CD4-positive, alpha-beta T cell treated with Interleukin-21 for 1 hour (primary cell): ENCODE measurements at places on chromosomes 1 and 21.

DNA sequence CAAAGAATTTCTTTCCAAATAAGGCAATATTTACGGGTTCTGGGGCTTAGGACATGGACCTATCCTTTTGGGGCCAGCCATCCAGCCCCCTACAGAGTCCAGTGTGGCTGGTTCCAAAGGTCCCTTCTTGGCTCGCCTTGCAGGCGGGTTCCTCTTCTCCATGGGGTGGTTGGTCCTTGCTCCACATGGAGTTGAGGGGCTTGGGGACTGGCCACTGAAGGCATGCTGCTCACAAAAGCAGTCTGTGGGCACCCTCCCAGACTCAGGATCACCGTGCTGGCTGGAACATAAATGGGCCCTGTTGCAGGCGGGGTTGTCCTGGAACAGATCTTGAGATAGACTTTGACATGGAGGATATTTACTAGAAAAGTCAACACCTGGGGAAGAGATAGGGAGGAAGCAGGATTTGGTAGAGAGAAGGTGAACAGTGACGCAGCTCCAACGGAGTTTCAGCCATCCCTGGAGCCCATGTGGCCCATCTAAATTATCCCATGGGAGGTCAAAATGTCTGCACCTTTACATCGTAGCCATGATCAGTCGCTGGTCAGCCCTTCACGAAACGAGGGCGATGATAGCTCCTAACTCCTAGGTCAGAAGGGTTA lies 39.1 kb upstream of the LRP8 start:
- DNase-seq, result no peak

- no peak for DNase-seq
Measured at GRCh38 chr1:222073307-222073995, 331.6 kb upstream of the DUSP10 start.

- no peak for DNase-seq
Measured at GRCh38 chr1:91891454-91891853, 5.5 kb upstream of the TGFBR3 start.

DNA sequence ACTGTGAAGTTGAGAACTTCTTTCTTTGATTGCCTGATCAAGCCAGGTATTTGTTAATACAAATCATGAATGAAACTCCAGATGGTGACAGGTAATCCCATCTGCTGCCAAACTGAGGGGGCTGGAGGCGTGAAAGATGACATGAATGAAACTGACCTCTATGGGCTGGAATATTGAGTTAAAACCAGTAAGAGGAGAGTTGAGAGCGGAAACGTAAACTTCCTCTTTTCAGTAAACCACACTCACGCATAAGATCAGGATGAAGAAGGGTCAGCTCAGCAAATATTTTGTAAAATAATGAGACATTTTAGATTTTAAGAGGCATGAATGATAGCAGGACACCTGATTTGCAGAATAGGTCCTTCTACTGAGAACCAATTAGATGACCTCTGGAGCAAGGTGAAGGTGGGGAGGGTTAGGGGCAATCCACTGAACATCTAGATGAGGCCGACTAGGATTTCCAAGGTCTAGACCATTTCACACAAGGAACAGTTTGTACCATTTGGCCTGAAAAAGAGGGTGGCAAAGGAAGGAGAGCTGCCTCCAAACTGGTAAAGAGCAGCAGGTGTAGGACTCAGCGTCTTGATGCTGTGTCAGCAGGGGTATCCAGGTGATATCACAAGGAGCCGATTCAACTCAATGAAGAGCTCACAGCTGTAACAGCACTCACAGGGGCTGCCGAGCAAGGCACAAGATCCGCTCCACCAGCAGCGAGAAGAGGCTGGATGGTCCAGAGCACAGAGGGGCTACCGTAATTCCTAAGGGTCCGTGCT lies 132.6 kb downstream of the NTPCR start:
- no peak for DNase-seq

- DNase-seq, result no peak
Measured at GRCh38 chr1:10516925-10517676, 42.4 kb downstream of the PEX14 start.

- DNase-seq, result peak; percentile 14
Measured at GRCh38 chr21:14762734-14763694, 216.9 kb upstream of the SAMSN1 start.

GRCh38 chr1:212141404-212141803 lies 105.9 kb downstream of the DTL start:
- DNase-seq, result no peak

GRCh38 chr1:198416296-198416695 lies 124.2 kb downstream of the ATP6V1G3 start:
- no peak for DNase-seq

GRCh38 chr1:98565951-98566350 lies 95.6 kb upstream of the SNX7 start:
- DNase-seq, result no peak

DNA sequence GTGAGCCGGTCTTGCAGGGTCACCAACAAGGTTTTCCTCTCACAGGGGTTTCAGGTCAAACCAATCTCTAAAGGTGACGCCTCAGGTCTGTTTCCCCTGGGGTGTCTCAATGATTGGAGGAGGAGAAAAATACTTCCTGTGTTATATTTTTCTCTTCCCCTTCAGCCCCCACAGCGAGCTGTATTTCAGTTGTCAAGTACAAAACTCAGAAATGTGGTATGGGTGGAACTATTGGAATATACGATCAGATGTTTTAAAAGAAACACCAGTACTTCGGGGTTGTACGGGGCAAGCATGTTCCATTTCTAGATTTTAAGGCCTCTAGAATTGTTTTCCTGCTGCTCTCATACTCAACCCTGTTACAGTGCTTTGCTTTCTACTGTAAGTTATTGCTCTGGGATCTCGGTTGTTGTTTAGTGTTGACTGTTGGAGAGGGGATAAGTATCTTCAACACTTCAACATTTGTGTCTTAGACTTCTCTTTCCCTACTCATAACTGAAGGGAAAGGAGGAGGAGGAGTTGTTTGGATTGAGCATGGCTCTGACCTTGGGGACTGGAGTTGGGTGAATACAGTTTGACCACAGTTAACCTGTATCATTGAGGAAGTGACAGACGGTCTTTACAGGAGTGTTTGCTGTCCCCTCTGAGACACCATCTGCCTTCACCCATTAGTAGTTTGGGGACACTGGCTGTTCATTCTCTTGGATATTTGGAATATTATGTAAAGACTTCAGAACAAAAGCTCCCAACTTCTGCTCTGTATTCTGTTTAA lies 2.0 kb downstream of the MAPKAPK2 start:
- DNase-seq, result peak; percentile 64

GRCh38 chr1:93839307-93839706 lies 39.7 kb downstream of the DNTTIP2 start:
- no peak for DNase-seq

DNA sequence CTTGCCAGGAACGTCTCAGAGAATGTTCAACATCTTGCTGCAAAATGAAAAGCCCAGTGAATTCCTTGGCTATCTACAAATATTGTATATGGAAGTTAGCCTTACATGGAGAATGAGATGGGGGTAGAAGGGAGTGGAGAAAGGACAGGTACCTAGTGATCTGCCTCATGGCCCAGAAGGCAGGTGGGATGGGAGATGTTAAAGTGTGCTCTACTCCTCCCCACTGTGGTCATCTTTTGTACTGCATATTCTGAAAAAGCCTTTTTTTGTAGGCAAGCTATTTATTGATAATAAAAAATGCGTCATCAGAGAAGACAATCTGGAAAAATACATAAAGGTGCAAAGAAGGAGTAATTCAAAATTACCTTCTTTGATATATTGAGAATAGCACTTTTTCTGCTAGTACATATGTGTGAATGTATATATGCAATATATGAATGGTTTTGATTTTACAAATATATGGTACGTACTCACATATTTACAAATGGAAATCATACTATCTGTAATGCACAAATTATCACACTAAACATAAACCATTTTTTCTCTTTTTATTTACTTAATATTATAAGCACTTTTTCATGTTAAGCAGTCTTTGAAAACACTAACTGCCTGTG lies 19.1 kb upstream of the SLC5A9 start:
- peak; percentile 7 for DNase-seq

- no peak for DNase-seq
Measured at GRCh38 chr21:35953597-35953996, 106.7 kb downstream of the SETD4 start.

GRCh38 chr1:15384301-15384901 lies 25.3 kb upstream of the EFHD2 start:
- DNase-seq, result no peak

DNA sequence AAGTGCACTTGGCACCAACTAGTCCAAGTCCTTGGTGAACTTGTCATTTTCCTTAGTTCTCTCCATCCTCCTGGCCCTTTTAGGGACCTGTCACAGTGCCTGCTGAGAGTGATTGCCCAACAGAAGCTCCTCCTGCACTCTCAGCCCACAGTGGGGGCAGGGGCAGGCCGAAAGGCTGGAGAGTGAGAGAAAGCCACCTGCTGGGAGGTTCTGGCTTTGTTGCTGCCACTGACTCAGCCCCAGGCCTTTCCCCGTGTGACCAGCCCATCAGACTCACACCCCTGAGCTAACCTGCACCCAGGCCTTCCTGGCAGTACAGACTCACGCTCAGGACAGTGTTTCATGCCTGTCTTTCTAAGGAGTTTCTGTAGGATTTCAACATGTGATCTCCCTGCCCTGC lies 17.1 kb upstream of the PROK1 start:
- DNase-seq, result no peak

GRCh38 chr1:37239225-37239740 lies 205.0 kb upstream of the GRIK3 start:
- no peak for DNase-seq

- DNase-seq, result peak; percentile 21
Measured at GRCh38 chr1:206967096-206967849, 3.0 kb downstream of the FCAMR start.

GRCh38 chr1:229024528-229025130 lies 246.3 kb upstream of the RAB4A start:
- no peak for DNase-seq
